ENCODE measurements at places on chromosomes 6 and 20. TPM values are rescaled to one million over a fixed set of nuclear protein-coding genes. Genes with fewer than 3 reads are reported as not detected.

CRYBG1 gene
- 36.5 TPM for total RNA-seq

OTOR gene
- not detected for total RNA-seq

- peak overlapping the region; percentile 80 for H3K4me3 ChIP-seq
- peak overlapping the region; percentile 37 for H3K27ac ChIP-seq
- no peaks in the 10 kb centered on the region for H3K4me1 ChIP-seq
- peaks cover 13% of the 10 kb centered on the region for H3K27me3 ChIP-seq
- no peak for DNase-seq
Observed at GRCh38 chr6:87407561-87407900, 241 bp upstream of the CFAP206 start.

DNA sequence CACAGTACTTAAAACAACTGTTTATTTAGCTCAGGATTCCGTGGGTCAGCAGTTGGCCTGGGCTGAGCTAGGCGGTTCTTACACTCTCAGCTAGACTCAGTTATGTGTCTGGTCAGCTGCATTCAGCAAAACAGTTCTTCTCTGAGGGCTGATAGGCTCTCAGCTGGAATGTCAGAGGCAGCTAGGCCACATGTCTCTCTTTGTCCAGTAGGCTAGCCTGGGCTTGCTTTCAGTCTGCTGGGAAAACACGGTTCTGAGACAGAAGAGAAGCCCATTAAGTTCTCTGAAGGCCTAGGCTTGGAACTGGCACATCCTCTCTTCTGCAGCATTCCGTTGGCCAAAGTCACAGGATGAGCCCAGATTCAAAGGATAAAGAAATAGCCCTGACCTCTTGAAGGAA, 65.6 kb downstream of the TULP4 start:
- H3K4me3 ChIP-seq, result peak overlapping the region; percentile 46
- H3K36me3 ChIP-seq, result no peaks in the 10 kb centered on the region
- peak overlapping the region; percentile 87 for H3K27ac ChIP-seq
- peak; percentile 77 for DNase-seq
- peaks cover 62% of the 10 kb centered on the region for H3K4me1 ChIP-seq

GRCh38 chr20:32362901-32363364, 4.8 kb downstream of the ASXL1 start:
- DNase-seq, result no peak
- H3K4me3 ChIP-seq, result no peak overlapping the region
- H3K4me1 ChIP-seq, result peaks cover 47% of the 10 kb centered on the region
- no peaks in the 10 kb centered on the region for H3K27me3 ChIP-seq
- peaks cover 5% of the 10 kb centered on the region for H3K36me3 ChIP-seq
- no peak overlapping the region for H3K27ac ChIP-seq

DNA sequence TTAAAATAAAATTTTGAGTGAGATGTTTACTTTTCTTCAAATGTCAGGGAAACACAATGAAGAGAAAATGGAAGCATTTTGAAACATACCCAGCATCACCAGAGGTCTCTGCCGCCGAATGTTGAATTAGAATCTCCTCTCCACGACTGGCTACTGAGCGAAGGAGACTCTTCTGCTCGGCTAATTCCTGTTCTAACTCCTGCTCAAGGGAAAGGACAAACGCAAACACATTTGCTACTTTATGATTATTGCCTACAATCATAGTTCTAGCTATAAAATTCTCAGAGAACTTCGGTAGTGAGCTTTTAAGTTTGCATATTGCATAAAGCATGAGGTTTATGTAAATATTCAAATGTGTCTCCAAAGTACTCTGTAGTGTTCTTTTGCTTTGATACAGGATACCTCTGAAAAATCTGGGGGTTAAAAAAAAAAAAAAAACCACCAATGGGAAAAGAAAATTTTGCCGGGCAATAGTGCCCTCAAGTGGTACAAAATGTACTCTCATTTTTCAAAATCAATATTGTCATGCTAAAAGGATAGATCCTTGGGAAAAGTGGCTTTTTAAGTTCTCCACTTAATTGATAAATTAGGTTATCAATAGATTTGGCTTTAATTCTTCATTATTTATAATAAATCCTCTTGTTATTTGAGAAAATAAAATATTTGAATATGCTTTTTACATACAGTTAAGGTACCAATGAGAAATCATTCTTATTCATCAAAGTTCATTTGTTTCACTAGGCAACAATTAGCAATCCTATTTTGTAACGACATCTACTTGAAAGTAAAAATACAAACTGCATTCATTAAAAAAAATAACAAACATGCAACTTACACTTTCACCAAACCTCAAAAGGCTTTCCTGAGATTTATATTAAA, 369.0 kb downstream of the SYNE1 start:
- H3K27ac ChIP-seq, result no peak overlapping the region
- H3K27me3 ChIP-seq, result no peaks in the 10 kb centered on the region
- peak; percentile 41 for DNase-seq
- H3K4me3 ChIP-seq, result no peak overlapping the region
- H3K36me3 ChIP-seq, result no peaks in the 10 kb centered on the region

Measured in MCF 10A (cell line).